ENCODE measurements at places on chromosomes 2 and 18.

GRCh38 chr18:58394046-58394445 lies 234.8 kb downstream of the ALPK2 start:
- no peak for DNase-seq

- DNase-seq = no peak
Observed at GRCh38 chr18:68519336-68519735, 195.6 kb downstream of the TMX3 start.

GRCh38 chr2:221204699-221205098 lies 367.4 kb downstream of the EPHA4 start:
- no peak for DNase-seq

GRCh38 chr2:96202152-96202854 lies 6.3 kb downstream of the STARD7 start:
- DNase-seq = no peak

- DNase-seq = no peak
Observed at GRCh38 chr2:150732491-150732890, 245.0 kb upstream of the RND3 start.

- no peak for DNase-seq
Observed at GRCh38 chr2:56540467-56540866, 356.7 kb downstream of the CCDC85A start.

DNA sequence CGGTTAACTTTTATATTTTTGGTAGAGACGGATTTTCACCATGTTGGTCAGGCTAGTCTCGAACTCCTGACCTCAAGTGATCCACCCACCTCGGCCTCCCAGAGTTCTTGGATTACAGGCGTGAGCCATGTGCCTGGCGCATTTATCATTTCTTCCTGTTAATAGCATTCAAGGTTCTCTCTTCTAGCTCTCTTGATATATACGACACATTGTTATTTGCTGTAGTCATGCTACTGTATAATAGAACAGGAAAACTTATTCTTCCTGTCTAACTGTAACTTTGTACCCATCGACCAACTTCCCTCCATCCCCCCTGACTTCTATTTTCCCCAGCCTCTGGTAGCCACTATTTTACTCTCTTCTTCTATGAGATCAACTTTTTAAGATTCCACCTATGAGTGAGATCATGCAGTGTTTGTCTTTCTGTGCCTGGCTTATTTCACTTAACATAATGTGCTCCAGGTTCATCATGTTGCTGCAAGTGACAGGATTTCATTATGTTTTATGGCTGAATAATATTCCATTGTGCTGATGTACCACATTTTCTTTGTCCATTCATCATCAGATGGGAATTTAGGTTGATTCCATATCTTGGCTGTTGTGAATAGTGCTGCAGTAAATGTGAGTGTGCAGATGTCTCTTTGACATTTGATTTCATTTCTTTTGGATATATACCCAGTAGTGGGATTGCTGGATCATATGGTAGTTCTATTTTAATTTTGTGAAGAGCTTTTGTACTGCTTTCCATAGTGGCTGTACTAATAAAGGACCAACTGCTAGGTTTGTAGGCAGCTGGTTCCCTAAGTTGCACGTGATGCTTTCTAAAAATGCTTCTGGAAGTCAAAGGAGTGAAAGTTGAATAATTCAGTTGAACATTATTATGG lies 205.2 kb downstream of the PRKCE start:
- DNase-seq = no peak

- DNase-seq = peak; percentile 89
Observed at GRCh38 chr18:56709463-56709862, 58.3 kb downstream of the WDR7 start.

DNA sequence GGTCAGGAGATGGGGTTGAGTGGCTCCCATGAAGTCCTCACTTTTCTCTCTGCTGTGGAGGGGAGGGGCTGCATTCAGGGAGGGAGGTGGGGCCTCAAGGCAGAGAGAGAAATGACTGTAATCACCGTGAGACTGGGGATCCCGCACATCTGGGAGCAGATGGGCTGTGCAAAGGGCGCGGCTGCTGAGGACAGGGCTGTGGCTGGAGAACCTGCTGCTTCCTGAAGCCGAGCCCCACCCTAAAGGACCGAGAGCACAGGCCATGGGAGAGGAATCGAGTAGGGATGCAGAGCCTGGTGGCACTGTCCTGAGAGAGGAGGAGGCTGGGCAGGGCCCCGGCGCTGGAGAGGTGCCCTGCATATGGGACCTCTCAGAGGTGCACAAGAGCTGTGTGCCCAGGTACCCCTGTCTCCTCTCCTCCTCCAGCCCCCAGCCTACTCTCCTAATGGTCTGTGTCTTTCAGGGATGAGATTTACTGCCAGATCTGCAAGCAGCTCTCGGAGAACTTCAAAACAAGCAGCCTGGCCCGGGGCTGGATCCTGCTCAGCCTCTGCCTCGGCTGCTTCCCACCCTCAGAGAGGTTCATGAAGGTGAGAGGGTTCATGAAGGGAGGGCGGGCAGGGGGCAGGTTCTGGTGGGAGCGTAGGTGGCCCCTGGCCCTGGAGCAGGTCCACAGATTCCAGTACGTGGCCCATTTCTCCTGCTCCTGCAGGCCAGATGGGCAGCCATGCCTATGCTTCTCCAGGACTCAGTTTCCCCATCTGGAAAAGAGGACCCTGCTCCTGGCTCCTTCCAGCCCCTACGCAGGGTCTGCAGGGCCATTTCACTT lies 25.9 kb upstream of the GPR17 start:
- DNase-seq = no peak

GRCh38 chr2:205642599-205643356 lies 39.5 kb upstream of the NRP2 start:
- no peak for DNase-seq

DNA sequence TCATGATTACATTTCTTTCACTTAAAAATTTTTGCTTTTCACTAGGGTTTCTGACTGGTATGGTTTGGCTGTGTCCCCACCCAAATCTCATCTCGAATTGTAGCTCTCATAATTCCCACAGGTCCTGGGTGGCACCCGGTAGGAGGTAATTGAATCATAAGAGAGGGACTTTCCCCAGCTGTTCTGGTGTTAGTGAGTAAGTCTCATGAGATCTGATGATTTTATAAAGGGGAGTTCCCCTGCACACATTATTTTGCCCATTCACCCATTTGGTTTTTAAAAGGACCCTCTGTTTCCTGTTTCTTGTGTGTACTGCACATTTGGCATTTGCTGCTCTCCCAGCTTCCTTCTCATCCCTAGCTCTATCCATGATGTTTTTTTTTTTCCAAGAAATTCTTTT lies 27.8 kb upstream of the NETO1 start:
- DNase-seq = no peak

DNA sequence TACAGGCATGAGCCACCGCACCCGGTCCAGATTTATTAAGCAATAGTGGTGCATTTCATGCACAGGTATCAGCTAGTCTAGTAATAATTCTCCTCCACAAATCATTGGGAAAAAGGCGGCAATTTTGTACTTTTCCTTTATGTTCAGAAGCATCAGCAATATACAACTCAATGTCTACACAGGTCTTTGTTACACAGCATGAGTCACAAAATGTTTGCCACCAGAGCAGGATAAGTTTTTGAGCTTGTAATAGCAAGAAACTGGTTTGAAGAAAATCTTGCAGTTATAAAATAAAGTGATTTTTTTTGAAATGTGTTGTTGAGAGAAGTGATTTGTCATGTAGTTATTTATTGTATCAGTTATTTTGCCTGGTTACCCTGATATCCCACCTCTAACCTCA lies 4.8 kb upstream of the ITPRIPL1 start:
- DNase-seq = no peak

GRCh38 chr2:72361042-72361441 lies 213.4 kb upstream of the CYP26B1 start:
- no peak for DNase-seq

DNA sequence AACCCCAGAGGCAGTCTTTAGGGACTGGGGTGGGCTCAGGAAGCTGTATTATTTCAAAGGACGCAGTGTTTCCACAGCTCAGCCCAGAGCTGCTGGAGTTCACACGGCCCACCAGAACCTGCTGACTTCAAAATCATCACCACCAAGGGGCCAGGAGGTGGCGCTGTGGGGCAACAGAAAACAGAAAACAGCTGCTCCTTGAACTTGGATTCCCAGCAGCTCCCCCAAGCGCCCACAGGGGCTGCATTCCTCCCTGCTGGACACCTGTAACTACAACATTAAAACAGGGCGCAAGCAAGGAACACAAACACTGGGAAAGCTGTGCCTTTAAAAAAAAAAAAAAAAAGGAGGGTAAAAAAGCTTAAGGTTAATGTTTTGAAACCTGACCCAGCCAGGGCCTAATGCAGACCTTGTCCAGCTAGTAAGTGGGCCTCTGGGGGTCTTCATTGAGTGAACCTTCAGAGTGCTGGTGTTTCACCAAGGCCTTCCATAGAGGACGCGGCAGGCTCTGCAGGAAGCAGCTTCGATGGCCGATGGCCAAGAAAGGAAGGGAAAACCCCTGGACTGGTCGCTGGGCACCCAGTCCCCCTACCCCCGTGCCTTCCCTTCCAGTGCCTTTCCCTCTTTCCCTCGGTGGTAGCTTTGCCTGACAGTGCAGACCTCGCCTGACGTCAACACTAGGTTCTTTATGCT lies 25.9 kb downstream of the MLPH start:
- peak; percentile 68 for DNase-seq

- no peak for DNase-seq
Observed at GRCh38 chr2:122216071-122216470, 460.6 kb downstream of the TSN start.

Measured in Kasumi-1 (cell line).